ENCODE measurements at places on chromosomes 7 and 10.

DNA sequence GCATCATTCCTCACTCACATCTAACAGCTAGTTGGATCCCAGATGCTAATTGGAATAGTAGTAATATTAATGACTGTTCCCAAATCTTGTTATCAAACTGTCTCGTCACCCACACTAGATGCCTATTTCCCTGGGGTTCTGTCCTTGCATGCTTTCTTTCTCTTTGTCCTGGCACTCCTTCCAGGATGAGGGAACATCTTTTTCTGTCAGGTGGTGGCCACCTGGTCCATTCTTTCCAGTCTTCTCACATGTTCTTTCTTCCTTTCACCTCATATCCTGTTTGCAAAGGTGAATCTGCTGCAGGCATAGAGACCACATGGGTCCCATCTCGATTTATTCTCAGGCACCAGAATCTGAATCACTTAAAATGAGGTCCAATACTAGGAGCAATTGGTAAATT is 126.0 kb downstream of the CHN2 start:
- DNase-seq = no peak

- peak; percentile 2 for DNase-seq
These were observed 427.9 kb upstream of the CELF2 start for GRCh38 chr10:10589540-10590303.

- no peak for DNase-seq
These were observed 22.7 kb downstream of the ANK3 start for GRCh38 chr10:60367024-60367423.

GRCh38 chr7:155696747-155697146 is 52.3 kb downstream of the RBM33 start:
- DNase-seq = no peak

DNA sequence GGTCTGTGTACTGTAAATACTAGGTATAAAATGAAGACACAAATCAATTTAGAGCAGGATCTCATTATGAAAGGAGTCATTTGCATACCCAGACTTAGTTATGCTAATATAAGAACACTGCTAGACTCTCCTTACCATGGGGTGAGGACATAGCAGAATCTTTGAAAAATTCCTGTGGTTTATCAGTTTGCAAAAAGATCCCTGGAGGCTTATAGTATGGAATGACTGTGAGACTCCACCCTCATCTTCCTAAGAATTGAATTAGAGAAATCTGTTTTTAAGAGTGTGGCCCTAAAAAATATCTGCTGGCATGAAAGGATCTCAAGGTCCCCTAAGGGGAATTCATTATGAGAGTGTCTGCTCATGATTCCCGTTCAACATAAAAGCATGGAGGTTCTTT is 63.2 kb downstream of the WNT2 start:
- DNase-seq = no peak

DNA sequence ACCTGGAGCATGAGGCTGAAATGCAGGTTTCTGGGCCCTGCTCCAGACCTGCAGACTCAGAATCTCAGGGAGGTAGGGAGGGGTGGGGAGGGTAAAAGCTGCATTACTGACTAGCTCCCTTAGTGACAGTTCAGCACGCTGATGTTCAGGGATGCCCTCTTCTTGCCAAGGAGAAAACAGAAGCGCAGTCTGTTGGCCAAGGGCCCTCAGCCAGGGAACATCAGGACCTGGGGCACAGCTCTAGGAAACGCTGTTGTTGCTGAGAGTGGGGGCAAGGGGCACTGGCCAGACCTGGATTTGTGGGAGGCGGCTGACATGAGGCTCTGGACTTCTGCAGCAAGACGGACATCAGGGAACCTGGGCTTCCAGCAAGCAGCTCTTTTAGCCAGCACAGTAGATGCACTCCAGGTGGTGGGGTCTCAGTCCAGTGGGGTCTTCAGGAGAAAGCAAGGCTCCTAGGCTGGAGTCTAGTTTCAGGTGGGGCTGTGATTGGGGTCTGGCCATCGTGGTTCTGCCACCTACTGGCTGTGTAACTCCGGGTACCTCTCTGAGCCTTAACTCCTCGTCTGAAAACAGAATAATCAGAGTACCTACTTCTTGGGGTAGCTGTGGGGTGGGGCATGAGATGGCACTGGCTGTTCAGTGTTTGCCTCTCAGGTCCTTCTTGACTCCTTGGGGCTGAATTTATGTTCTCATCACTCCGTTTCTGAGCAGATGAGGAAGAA is 72.9 kb upstream of the PRLHR start:
- no peak for DNase-seq

GRCh38 chr10:114021717-114022680 is 21.7 kb upstream of the ADRB1 start:
- DNase-seq = no peak

DNA sequence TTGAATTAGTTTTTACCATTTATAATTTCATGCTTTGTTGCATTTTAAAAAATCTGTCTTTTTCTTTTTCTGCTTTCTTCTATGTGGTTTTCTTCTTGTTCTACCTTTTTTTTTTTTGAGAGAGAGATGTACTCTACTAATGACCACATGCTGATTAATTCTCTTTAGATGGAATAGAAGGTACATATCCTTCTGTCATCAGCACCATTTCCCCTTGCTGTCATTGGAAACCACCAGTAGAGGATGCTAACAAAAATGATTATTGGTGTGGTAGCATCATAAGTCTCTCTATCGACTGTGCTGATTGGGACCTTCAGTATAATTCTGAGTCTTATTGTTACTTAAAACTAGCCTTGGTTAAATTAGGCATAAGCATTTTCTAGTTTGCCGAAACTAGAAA is 3.6 kb downstream of the ZEB1 start:
- DNase-seq = no peak

GRCh38 chr7:132932296-132933071 is 149.4 kb downstream of the CHCHD3 start:
- DNase-seq = no peak

GRCh38 chr7:5514440-5515035 is 90.9 kb upstream of the TNRC18 start:
- DNase-seq = peak; percentile 37

DNA sequence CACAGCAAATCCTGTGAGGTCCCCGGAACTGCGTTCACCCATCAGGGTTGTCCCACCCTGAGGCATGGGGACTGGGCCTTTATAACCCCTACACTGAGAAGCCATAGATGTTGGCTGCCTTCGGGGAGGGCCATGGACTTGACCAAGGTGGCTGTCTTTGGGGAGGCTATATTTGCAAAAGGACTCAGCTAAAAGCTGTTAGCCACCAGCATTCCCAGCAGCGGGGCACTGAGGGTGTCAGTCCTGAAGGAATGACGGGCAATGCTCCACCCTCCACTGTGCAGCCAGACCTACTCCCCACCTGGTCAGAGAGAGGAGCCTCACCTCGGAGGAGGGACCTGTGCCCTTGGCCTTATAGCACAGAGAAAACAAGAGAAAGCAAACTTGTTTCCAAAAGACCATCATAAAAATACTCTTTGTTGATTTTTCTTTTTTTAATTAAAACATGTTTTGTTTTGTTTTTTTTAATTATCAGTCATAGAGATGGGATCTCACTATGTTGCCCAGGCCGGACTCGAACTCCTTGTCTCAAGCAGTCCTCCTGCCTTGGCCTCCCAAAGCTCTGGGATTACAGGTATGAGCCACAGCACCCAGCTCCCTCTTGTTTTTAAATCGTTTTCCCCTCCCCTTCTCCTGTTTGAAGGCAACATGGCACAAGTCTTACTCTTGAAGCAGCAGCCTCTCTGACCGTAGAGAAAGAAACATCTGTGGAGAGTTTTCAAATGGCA is 26.7 kb upstream of the CUX1 start:
- DNase-seq = no peak

GRCh38 chr10:51344371-51344770 is 270.1 kb downstream of the PRKG1 start:
- DNase-seq = no peak

DNA sequence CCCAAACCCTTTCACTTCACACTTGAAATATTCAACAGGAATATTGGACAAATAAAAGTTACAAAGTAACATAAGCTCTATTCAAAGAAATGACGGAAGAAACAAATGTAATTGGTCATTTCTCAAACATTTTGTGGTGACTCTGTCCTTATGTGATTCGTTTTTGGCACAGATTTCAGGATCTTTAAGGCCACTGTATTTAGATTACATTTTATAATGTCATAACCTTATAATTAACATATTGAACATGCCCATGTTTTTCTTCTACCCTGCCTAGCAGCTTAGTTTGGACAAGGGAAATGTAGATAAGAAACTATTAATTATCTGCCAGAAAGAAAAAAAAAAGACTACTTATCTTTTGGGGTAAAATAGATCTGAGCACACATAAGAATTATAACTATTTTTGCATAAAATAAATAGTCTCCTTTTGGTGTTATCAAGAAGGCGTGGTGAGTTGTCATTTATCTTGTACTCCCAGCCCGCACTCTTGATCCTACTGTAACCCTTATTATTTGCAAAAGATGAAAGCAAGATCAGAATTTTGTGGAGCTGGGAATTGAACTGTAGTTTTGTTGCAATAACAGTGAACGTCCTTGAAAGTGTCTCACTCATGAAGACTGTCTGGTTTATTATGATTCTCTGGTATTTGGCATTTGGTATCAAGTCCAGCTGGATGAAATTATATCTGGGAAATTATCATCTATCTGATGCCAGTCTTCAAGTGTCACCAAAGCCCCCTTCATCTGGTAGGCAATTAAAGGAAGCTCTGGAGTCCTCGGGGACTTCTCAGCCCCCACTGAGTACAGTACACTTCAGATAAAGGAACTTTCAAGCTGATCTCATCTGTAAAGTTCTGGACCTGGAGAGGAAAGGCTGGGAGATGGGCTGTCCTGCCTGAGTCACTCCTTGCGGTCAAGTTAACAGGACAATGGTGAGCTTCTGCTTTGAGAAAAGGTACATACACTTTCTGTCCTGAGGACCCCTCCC is 175.7 kb upstream of the INHBA start:
- DNase-seq = no peak

- DNase-seq = peak; percentile 77
These were observed 92.7 kb upstream of the GPR26 start for GRCh38 chr10:123573236-123574108.

DNA sequence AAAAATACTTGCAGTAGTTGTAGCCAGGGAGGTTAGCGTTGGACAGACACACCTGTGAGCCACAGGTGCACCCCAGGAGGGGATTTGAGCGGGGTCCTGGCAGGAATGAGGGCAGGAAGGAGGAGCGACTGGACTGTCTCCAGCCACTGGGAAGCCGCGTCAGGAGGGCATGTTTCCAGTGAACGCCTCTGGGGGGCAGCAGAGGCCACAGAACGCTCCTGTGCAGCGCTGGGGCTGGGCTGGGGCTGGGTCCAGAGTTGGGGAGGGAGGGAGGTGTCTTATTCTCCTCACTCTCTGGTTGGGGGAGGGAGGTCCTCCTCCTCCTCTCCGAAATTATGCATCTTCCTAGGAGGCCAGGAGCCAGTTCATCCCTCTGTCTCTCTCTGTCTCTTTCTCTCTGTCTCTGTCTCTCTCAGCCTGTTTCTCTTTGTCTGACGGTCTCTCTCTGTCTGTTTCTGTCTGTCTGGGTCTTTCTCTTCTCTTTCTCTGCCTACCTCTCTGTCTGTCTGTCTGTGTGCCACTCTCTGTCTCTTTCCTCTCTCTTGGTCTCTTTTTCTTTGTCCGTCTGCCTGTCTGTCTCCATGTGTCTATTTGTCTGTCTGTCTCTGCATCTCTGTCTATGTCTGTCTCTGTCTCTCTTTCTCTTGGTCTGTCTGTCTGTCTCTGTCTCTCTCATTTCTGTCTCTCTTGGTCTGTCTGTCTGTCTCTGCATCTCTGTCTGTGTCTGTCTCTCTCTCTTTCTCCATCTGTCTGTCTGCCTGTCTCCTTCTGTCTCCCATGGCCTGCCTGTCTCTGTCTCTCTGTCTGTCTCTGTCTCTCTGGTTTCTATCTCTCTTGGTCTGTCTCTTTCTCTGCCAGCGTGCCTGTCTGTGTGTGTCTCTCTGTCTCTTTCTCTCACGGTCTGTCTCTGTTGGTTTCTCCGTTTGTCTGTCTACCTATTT is 9.9 kb upstream of the PSMG3 start:
- DNase-seq = peak; percentile 91

DNA sequence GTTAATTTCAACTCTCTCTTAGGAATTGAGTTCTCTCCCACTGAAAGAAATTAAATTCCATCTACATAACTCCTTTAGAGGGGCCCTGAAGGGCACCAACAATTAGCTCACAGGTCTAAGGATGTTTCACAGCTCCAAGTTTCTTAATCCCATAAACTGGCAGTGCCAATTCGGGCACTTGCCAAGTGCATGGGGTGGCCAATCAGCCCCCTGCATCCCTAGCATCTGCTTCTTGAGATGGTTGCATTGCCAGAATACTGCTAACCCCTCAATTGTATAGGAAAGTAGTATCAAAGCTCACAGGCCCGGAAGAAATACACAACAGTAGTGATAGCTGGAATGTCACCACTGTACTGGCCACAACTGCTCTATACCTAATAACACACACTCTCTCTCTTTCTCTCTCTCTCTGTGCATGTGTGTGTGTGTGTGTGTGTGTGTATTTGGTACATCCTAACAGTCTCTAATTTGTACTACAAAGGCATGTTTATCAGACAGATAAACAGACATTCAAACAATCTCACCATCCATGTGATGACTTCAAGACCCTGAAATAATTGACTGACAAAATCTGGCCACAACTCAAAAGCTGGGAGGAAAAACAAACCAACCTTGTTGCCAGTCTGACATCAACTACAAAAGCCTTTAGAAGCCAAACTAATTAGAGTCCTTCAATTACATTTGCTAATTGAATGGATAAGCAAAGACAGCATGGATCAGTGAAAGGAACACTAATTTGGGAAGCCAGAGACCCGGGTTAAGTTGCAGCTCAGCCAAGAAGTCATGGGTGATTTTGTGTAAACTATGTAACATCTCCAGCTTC is 27.8 kb downstream of the HIBADH start:
- no peak for DNase-seq

- peak; percentile 62 for DNase-seq
These were observed 1.2 kb downstream of the COL26A1 start for GRCh38 chr7:101363734-101364374.

GRCh38 chr10:73781548-73781878 is 335 bp upstream of the CHCHD1 start:
- DNase-seq = no peak

- no peak for DNase-seq
These were observed 123.9 kb downstream of the C10orf105 start for GRCh38 chr10:71595649-71596048.

- DNase-seq = no peak
These were observed 248.7 kb downstream of the TSPAN12 start for GRCh38 chr7:120609136-120609753.

GRCh38 chr7:23430893-23431259 is 39.4 kb downstream of the IGF2BP3 start:
- no peak for DNase-seq
